ENCODE measurements at places on chromosomes 12 and 14.
A peak's percentile ranks its signal among the peaks of the same experiment; 100 is the strongest.

- no peak for DNase-seq
These were observed 25.6 kb downstream of the NDUFA12 start for GRCh38 chr12:94977766-94978468.

DNA sequence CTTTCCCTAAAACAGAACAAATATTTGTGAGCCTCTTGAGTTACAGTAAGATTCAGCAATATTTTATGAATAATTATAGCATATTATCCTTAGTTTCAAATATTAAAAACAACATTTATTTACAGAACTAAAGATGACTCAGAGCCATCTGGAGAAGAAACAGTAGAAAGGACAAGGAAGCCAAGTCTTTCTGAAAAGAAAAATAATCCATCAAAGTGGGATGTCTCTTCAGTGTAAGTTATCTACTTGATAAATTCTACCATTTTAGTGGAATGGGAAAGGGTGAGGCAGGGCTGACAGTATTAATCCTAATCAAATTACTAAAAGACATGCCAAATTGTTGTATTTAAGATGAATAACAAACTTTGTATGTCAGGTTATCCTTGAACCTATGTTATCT lies 88.1 kb downstream of the DNAI7 start:
- no peak for DNase-seq

- no peak for DNase-seq
These were observed 102.7 kb downstream of the DACT1 start for GRCh38 chr14:58740379-58740935.

- no peak for DNase-seq
These were observed 33.0 kb downstream of the CDKL1 start for GRCh38 chr14:50363714-50364111.

- no peak for DNase-seq
These were observed 63.1 kb downstream of the C14orf132 start for GRCh38 chr14:96102081-96102856.

GRCh38 chr12:116382686-116383530 lies 105.4 kb upstream of the MED13L start:
- no peak for DNase-seq

DNA sequence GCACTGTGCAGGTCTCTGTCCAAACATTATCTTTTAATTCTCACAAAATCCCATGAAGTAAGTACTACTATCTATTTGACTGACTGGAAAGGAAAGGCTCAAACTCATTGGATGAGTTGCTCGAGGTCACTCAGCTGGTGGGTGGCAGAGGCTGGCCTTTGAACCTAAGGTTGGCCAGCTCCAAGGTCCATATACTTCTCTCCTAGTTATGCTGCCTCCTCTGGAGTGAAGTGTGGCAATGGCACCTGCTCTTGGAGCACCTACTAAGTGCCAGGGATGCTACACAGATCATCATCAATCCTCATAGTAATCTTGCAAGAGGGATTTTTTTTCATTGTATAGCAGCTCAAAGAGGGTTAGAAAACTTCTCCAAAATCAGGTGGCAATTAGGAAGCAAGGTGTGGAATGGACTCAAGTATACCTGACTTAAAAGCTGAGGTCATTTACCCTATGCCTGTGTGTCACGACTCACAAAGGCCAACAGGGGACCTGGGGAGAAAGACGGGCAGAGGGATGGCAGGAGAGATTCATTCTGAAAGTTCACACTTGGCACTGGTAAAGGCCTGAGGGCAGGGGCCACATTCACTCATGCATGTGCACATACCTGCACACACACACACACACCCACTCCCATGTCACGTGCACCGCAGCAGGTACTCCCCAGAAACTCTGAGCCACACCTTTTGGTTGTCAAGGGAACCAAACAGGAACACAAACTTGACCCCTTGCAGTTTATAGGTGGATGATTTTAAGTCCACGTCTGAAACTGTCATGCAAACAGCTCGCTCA lies 146.4 kb downstream of the FOXN3 start:
- DNase-seq, result no peak

DNA sequence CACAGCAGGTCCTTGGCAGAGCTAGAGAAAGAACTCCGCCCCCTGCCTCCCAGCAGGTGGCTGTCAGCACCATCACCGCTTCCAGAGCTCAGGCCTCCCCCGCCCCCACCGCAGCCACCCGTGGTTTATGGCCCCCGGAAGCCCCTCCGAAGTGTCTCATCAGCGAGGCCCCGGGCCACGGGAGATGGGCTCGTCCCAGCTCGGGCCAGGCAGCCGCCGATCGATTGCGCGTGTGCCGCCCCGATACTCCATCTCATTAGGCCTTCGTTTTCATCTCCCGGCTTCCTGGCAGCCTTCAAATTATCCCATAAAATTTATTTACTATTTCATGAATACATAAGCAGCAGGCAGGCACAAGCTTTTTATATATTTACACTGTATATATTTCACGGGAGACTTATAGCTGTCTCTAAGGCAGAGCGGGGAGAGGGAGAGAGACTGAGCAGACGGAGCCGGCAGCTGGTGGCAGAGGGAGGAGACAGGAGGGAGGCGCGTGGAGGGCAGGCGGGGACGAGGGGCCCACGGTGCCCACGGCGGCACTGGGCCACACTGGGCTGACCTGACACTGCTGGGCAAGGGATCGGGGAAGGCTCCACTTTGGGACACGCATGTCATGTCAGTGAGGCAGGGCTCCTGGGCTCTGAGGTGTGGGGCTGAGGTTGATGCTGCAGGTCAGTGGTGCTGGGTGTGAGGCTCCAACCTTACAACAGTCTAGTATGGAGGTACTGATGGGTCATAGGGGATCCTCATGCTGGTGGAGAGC lies 241.2 kb downstream of the RBM19 start:
- peak; percentile 75 for DNase-seq

DNA sequence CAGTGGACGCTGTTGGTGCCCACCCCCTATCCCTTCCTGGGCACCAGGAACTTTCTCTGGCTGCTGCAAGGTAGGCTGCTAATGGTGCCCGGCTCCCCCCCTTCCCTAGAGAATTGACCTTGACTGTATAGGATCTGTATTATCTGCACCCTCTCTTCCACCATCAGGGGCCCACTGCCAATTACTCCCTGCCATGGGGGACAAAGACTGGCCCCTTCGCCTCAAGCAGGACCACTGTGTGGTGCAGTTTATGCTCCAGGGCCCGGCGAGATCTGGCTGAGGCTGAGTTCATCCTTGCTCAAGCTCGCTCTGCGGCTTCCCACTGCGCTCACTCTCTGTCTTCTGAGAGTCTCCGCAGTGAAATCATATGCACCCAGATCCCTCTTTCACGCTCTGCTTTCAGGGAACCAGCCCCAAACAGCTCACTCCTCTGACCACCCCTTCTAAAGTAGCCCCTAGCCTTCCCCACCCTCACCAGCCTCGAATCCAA lies 95.2 kb downstream of the LGMN start:
- no peak for DNase-seq

DNA sequence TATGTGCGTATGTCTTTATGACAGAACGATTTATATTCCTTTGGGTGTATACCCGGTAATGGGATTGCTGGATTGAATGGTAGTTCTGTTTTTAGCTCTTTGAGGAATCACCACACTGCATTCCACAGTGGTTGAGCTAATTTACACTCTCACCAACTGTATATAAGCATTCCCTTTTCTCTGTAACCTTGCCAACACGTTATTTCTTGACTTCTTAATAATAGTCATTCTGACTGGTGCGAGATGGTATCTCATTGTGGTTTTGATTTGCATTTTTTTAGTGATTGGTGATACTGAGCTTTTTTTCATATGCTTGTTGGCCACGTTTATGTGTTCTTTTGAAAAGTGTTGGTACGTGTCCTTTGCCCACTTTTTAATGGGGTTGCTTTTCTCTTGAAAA lies 49.7 kb downstream of the FRS2 start:
- no peak for DNase-seq

DNA sequence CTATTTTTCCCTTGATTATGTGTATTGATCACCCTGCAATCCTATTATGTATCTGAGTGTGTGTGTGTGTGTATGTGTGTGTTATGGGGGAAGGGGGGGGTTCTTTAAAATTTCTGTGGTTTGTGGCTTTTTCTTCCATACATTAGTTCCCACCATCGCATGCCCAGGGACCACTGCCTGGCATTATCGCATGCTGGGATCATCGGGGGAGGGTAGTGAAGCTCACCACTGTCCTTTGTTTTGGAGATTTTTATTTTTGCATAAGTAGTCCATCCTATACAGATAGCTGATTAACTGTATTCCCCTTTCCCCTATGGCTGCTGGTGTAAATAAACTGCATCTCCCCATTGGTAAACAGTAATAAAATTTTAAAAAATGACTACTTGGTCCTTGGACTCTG lies 3.4 kb downstream of the ATXN7L3B start:
- DNase-seq, result no peak

DNA sequence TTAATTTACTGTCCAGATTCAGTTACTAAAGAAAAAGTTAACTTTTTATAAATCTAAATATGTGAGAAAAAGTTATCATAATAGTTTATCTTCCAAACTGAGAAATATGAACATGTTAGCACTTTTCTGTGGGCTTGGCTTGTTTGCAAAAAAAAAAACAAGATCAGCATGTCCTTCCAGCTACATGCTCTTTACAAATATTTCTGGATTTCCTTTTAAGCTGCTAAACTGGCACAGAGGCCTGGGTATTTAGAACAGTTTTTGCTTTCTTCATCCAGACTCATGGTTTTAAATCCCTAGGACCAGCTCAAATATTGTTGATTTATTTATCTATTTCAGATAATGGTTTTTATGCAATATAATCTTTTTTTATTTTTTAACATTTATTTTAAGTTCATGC lies 1444.5 kb upstream of the FLRT2 start:
- no peak for DNase-seq

DNA sequence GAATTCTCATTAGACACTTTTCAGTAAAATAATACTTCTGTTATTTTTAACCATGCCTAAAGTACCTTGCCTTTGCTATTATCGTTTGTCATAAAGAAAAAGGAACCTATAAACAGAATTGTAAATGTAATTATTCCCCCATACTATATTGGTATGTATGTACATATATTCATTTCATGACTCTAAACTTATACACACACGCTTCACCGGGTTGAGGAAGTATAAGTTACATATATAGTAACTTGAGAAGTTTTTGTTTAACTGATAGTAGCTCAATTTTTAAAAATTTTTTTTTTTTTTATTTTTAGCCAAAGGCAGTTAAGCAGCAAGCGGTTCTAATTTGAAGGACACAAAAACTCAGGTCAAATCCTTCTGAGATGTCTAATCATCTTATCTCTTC lies 107.6 kb downstream of the PLEKHG7 start:
- DNase-seq, result no peak

DNA sequence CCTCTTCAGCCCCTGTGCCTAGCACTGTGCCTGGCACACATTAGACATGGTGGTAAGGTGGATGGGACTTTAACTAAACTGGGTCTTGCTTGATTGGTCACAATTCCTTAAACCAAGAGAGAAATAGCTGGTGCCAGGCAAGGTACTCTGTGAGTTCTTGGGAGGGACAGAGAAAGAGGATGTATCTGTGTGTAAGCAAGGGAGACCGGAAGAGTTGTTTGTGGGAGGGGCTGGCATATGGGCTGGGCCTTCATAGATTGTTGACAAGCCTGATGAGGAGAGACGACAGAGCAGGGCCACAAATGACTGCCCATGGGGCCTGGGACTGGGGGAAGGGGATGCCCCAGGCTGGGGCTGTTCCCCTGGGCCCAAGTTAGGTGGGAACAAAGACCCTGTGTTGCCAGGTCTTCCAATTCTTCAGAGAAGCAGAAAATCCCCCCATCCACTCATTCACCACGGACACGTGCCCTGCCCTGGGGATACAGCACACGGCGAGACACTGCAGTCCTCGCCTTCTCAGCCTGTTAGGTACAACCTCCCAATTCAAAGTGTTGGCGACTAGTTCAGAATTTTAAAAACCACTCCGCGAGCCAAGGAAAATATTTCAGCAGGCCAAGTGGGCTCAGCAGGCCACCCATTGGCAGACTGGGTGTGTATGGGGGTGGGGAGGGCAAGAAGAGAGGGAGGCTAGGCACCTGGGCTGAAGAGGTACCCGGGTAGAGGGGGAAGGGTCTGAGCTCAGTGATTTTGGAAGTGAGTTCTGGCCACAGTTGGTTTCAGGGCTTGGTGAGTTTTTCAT lies 11.4 kb upstream of the CYP46A1 start:
- no peak for DNase-seq

DNA sequence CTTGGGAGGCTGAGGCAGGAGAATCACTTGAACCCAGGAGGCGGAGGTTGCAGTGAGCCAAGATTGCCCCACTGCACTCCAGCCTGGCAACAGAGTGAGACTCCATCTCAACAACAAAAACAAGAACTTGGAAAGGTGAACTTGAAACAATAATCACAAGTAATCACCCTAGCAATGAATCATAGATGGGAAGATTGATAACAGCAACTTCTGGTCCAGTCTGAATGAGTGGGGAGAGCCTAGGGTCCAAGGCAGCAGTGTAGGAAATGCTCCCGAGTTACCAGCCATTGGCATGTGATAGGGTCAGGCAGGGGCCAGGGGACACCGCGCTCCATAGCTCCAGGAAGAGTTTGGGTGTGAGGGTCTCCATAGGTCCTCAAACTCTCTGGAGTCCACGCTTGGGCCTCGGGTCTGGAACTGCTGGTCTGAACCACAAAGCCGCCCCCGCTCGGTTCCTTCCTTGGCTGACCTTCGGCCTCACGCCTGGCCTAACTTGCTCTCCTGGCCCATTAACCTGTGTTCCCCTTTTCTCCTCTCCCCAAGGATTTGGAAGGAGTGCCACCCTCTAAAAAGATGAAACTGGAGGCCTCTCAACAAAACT lies 19.9 kb upstream of the MLXIP start:
- DNase-seq, result no peak

- no peak for DNase-seq
These were observed 392.1 kb downstream of the RPS29 start for GRCh38 chr14:49194067-49194466.

DNA sequence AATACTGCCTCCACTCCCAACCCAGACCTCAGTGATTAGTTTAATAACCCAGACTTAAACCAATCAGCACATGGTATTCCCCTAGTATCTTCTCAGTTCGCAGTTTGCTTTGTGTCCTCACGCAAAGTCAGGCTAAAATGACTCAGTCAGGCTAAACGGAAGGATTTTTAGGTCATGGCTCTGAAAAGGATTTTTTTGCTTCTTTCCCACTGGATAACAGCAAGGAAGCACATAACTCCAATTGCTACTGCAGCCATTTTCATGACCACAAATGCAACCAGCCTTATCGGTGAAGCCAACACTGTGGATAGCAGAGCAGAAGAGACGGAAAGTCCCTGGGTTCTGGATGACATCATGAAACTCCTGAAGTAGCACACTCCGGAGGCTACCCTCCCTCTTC lies 67.7 kb downstream of the ZC3H14 start:
- no peak for DNase-seq

DNA sequence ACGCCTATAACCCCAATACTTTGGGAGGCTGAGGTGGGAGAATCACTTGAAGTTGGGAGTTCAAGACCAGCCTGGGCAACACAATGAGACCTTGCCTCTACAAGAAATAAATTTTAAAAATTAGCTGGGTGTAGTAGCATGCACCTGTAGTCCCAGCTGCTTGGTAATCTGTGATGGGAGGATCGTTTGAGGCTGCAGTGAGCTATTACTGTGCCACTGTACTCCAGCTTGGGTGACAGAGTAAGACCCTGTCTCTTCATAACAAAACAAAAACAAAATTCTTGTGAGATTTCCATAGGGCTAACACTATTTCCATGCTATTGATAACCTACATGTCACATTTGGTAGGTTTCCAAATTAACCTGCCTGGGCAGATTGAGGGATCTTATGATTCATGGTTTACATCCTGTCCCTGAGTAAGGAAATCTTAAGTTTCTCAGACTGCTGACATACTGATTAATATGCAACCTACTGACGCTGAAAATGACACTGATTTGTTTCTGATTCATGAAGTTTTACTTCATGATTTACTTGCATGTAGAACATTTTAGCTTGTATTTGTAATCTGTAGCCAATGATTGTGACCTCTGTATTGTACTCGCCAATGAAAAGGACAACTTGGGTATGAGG lies 15.9 kb downstream of the ATP6V1D start:
- DNase-seq, result no peak
